Daoy (cell line): ENCODE measurements at places on chromosomes 5 and 9. TPM values are rescaled to one million over a fixed set of nuclear protein-coding genes. Genes with fewer than 3 reads are reported as not detected.

The PCDHB13 gene
- total RNA-seq: 1.7 and 2.1 TPM in 2 replicates

The WDR41 gene
- 90.8 and 169 TPM in 2 replicates for total RNA-seq

- DNase-seq: peak; percentile 92
These were observed 15.2 kb upstream of the LHX3 start for GRCh38 chr9:136220017-136220729.

The GZMA gene
- 1.8 TPM in 1 of 2 replicates, not detected in the other for total RNA-seq

The BHMT2 gene
- 3.4 and 8.0 TPM in 2 replicates for total RNA-seq

The LIFR gene
- total RNA-seq: 7.4 and 10.1 TPM in 2 replicates

DNA sequence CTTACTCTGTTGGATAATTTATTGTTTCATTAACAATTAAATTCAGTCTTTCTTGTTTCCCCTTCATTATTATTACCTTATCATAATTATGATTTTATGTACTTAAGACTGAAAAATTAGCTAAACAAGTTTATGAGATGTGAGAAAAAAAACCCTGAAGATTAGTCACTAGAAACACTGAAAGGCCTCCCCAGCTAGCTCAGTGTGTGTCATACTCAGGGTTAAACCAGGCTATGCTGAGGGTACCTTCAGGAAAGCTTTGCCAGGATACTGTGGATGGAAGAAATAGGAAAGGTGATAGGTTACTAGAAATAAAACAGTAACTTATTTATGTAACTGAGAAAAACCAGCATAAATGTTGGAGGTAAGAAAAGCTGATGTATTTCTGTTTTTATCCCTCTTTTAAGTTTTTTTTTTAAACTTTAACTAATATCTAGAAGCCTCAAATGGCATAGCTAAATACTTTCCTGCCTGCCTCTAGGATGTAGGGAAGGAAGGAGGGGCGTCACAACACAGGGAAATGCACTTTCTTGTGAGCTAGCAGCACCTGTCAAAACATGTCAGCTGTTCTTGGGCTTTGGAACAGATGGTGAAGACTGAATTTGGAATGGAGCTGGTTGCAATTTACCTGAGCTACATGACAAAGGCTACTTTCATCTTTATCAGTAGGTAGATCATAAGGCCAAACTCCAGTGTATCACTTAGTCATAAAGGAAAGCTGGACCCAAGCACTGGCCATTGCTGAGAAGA, 24.2 kb downstream of the NMRK1 start:
- peak; percentile 23 for DNase-seq

The NR6A1 gene
- total RNA-seq: 1.3 and 5.1 TPM in 2 replicates

The F2RL2 gene
- 0.39 and 1.5 TPM in 2 replicates for total RNA-seq

The FBP2 gene
- total RNA-seq: not detected in 2 replicates

GRCh38 chr9:130630506-130631330, 33.7 kb upstream of the PRDM12 start:
- DNase-seq: no peak

The TNFSF15 gene
- under 0.01 TPM in 1 of 2 replicates, not detected in the other for total RNA-seq

DNA sequence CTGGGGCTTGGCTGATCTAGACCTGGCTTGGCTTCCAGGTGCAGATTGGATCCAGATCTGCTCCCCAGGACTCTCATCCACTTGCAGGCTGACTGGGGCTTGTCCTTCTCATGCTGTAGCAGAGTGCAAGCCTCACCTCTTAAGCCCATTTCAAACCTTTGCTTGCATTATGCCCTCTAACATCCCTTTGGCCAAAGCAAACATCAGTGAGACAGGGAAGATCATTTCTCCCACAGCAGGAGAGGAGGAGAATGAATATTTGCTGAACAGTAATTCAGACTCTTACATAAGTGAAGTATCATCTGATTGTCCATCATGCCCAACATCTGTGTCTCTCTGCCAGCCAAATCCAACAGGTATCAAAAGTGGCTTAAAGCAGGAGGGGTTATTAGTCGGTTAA, 194.9 kb downstream of the C9orf152 start:
- DNase-seq: no peak

- DNase-seq: no peak
These were observed 122.1 kb upstream of the DMAC1 start for GRCh38 chr9:7921545-7922197.

GRCh38 chr5:80565330-80565729, 4.8 kb downstream of the ANKRD34B start:
- no peak for DNase-seq

- DNase-seq: peak; percentile 23
These were observed 19.1 kb downstream of the SLC36A3 start for GRCh38 chr5:151284392-151284967.

DNA sequence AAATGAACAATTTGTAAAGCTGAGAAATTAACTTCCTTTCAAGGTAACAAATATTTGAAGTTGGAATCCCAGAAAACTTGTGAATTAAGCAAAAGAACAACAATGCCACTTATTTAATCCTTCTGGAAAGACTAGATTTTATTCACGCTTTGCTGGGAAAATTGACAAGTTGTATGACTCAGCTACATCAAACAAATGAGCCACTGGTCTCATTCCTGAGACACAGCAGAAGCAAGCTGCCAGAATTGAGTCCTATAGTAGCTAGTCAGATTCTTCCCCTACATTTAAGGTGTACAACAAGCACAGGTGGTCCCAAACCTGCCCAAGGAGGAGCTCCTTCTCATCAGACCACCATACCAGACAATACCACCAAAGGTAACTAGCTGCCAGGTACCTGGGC, 280.7 kb downstream of the SPOCK1 start:
- DNase-seq: peak; percentile 51

The ADAMTSL2 gene
- total RNA-seq: 0.03 TPM in 1 of 2 replicates, not detected in the other

GRCh38 chr9:83622939-83623678, at the start of gene IDNK:
Gene IDNK (plus strand): TSS chr9:83623143. CDS start chr9:83623172, 29 bp downstream.
- peak; percentile 81 for DNase-seq

The ENHO gene
- 0.24 and 1.9 TPM in 2 replicates for total RNA-seq

The IL4 gene
- total RNA-seq: not detected in 2 replicates

DNA sequence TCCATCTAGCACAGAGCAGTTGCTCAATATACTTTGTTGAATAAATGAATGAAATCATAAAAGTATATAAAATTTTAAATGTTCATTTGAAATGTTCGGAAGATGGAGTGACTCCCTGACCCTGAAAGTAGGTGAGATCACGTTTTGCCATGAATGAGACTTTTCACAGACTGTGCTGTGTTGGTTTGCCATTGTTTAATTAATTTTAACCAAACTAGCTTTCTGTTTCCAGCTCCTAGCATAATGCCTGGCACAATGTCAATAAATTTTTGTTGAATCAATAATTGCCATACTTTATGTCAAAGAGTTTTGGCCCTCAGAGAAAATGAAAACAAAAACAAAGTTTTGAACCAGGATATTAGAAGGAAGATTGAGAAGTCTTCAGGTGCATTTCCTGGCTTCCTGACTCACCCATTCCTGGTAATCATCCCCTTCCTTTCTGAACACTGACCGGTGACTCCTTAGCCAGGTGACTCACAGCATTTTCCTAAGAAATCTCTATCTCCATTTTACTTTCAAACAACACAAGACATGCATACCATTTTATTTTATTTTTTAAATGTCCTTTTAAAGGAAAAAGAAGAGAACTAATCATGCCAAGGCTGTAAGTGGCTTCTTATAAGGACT, 15.1 kb downstream of the SLC28A3 start:
- peak; percentile 53 for DNase-seq

The CCDC69 gene
- total RNA-seq: 0.60 and 0.74 TPM in 2 replicates

GRCh38 chr5:41270423-41271251, 57.3 kb upstream of the C6 start:
- no peak for DNase-seq

DNA sequence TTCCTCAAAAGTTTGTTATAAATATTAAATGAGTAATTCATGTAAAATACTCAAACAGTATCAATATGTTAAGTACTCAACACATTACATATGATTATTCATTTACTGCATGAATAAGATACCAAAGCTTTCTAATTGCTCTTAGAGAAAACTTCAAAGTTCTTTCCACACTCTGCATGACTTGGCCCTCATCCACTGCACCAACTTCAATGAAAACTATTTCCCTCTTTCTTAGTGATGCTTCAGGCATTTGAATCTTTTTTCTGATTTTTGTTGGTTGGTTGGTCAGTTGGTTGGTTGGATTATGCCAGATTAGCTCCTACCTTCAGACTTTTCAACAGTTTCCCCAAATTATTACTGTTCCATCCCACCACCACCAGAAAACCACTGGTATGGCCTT, 314.7 kb upstream of the RGMB start:
- DNase-seq: no peak

- DNase-seq: no peak
These were observed 75.6 kb downstream of the ST8SIA4 start for GRCh38 chr5:100827481-100827889.

- DNase-seq: no peak
These were observed 107.8 kb downstream of the PCSK5 start for GRCh38 chr9:75998096-75998780.

DNA sequence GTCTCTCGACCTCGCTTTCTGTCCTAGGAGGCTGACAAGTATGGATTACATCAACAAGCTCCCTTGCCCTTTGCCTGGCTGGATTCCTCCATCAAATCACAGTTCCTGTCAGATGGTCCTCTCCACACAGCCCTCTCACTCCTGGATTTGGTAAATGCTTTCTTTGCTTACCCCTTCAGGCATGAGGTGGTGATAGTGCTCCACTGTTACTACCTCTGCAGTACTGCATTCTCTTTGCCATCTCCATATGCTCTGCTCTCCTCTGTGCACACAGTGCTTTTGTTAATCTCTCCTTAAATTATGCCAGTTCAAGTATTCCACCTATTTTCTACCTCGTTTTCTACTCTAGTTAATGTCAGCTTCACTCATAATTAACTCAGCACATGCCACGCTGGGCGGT, 279.2 kb downstream of the DMAC1 start:
- DNase-seq: no peak

The PIP5KL1 gene
- 0.18 and 0.51 TPM in 2 replicates for total RNA-seq

DNA sequence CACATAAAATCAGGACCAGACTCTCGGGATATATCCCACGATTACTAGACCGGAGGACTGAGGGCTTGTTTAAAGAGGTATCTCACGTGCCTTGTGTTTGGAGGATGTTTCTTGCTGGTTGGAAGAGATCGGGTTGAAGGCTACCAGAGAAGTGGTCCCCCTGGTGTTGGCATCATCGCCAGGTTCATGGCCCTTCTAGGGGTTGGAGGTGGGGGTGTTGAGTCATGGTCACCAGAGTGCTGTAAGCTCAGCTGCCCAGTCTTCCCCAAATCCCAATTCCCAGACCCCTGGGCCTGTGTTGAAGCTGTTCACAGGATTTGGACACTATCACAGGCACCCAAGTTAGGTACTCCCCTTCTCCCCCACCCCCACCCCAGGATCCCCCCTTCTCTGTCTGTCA, 29.1 kb upstream of the PRDM12 start:
- no peak for DNase-seq

GRCh38 chr5:143101121-143101520, 302.4 kb downstream of the NR3C1 start:
- DNase-seq: no peak

DNA sequence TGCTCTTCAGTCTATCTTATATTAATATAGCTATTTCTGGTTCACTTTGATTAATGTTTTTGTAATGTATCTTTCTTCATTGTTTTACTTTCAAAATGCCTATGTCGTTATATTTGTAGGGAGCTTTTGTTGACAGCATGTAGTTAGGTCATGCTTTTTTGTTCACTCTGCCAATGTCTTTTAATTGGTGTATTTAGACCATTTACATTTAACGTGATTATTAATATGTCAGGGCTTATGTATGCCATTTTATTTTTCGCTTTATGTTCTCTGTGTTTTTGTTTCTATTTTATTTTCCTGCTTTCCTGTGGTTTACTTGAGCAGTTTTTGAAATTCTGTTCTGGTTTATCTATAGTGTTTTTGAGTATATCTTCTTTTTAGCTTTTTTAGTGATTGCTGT, 10.8 kb downstream of the GARIN3 start:
- DNase-seq: no peak

The GARIN3 gene
- not detected in 2 replicates for total RNA-seq

DNA sequence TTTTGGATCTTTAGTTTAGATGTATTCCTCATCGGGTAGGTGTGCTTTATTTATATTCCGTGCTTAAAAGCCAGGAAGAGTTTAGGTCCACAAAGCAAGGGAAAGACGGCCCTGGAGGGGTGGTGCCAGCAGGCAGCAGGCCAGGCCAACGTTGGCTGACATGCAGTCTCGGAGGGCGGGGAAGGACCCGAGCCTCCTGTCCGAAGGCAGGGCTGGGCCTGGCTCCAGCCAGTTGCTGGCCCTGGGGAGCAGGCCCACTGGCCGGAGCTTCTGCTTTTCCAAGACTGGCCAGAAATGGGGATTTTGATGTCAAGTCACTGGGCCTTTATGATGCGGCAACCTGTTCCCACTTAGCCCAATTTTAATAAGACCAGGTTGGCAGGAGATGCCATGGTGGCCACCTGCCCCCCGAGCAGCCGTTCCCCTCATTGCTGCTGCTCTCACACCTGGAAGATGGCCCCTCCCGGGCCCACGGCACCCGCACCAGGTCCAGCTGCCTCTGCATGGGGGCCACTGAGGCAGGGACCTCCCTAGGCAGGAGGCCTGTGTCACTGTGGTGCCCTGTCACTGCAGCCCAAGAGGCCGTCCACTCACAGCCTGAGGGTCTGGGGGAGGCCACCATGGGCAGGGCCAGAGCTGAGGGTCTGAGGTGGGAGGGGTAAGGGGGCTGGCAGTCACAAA, 23.2 kb downstream of the LPCAT1 start:
- DNase-seq: no peak

GRCh38 chr5:26482810-26483375, 555.5 kb downstream of the CDH9 start:
- DNase-seq: peak; percentile 44

DNA sequence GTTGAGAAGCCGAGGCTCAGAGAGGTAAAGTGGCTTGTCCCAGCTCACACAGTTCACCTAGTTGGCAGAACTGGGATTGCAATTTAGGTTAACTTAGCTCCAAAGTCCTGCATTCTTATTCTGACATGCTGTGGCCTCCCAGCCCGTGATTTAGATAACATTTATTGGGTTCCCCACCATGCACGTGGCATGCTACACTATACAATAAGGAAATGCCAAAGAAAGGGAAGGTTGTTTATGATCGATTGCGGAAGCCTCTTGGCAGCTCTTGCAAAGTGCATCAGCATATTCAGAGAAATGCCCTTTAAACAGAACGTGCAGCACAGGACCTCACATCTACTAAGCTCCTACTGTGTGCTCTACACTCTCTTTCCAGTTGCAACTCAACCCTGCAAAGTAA, 3.2 kb downstream of the NEURL1B start:
- no peak for DNase-seq

DNA sequence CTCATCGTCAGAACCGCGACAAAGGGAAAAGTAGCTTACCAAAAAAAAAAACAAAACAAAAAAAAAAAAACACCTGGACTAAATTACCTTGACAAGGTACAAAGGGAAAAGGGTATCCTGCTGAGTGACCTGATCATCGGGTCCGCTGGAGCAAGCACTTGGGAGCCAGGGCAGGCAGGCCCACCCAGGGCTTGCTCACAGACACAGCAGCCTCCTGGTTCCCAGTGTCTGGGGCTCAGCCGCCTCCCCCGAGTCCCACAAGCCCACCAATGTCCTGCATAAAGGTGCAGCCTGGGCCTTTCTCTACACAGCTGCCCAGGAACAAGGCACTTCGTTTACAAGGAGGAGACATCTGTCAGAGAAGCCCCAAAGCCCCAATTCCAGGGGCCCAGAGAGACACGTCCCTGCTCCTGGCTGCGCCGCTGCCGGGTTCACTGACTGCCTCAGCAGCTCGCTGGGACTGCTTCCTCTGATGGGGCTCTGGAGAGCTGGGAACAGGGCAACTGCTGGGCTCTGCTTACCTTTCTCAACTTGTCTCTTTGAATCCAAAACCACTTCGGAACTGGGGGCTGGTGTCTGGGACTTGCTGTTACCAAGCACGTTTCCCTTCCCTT, 63.4 kb downstream of the GOLM1 start:
- DNase-seq: no peak

The SRD5A1 gene
- 8.6 and 14.3 TPM in 2 replicates for total RNA-seq

GRCh38 chr5:137616046-137616445, 116.9 kb upstream of the SPOCK1 start:
- DNase-seq: no peak

GRCh38 chr9:128390150-128390812, 19.1 kb downstream of the URM1 start:
- no peak for DNase-seq

The CDKN2B-AS1 gene
- not detected in 2 replicates for total RNA-seq
